Kidney tubule cell (primary cell): ENCODE measurements at places on chromosomes 12 and 14.

DNA sequence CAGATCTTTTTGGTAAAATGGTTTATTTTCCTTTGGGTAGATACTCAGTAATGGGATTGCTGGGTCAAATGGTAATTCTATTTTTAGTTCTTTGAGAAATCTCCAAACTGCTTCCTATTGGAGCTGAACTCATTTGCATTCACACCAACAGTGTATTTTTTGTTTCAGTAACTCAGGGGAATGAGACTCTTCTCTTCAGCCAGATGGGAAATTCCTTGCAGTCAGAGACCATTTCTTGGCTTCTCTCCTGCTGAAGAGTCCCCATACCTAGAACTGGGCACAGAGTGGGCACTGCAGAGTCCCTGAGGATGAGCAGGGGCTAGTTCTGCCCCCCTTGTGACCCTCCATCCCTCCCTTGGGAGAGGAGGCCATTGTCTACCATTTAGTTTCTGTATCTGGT is 10.8 kb downstream of the SDSL start:
- DNase-seq, result peak; percentile 60

GRCh38 chr12:56213878-56214277 is 7.8 kb downstream of the RNF41 start:
- DNase-seq, result no peak

GRCh38 chr14:74583689-74584434 is 28.2 kb downstream of the LTBP2 start:
- peak; percentile 92 for DNase-seq

GRCh38 chr12:120019938-120020337 is 30.9 kb downstream of the BICDL1 start:
- no peak for DNase-seq

GRCh38 chr12:67362526-67362925 is 93.4 kb downstream of the CAND1 start:
- no peak for DNase-seq

- no peak for DNase-seq
Measured at GRCh38 chr12:123907726-123908476, 64.7 kb downstream of the CCDC92 start.

- DNase-seq, result no peak
Measured at GRCh38 chr12:709455-710020, 42.8 kb upstream of the WNK1 start.

DNA sequence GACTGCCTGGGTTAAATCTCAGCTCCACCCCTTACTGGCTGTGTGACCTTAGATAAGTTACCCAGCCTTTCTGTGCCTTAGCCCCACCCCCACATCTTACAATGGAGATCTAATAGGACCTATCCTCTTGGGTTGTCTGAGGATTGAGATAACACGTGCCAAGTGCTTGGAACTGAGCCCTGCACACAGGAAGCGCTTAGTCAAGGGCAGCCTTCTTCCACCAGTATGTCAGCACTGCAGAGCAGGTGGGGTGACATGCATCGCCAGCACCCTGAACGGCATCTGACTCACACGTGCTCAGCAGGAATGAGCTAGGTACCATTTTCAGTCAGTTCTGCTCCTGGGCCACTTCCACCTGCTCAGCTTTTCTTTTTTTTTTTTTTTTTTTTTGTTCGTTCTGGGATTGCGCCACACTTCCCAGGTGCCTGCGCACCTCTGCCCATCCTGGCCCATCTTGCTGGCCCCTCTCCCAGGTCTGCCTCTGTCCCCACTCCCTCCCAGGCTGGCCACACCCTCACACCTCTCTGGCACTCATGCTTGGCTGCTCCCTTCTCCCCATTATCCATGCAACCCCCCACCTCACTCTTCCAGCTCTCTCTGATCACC is 19.6 kb downstream of the LGMN start:
- DNase-seq, result peak; percentile 96

GRCh38 chr14:88005978-88006851 is 1.3 kb downstream of the GPR65 start:
- no peak for DNase-seq

GRCh38 chr12:96375841-96376604 is 24.2 kb downstream of the CDK17 start:
- DNase-seq, result no peak

- DNase-seq, result peak; percentile 47
Measured at GRCh38 chr12:129753586-129753985, 150.2 kb downstream of the TMEM132D start.

DNA sequence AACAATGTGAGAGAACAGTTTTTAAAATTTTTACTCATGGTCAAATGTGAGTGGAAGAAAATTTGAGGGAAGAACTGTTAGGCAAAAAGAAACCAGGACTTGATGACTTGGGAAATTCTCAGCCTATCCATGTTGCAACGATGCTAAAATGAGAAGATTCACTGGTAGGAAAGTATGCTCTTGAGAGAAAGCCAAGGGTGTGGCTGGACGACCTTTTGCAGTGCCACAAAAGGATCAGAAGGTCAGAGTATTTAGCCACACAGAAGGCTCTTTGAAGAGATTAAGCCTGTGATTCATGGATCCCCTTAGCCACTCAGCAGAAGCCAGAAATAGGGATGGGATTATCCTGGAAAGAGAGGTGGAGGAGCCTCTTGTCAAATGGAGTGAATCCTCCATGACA is 336.8 kb downstream of the LRIG3 start:
- no peak for DNase-seq

DNA sequence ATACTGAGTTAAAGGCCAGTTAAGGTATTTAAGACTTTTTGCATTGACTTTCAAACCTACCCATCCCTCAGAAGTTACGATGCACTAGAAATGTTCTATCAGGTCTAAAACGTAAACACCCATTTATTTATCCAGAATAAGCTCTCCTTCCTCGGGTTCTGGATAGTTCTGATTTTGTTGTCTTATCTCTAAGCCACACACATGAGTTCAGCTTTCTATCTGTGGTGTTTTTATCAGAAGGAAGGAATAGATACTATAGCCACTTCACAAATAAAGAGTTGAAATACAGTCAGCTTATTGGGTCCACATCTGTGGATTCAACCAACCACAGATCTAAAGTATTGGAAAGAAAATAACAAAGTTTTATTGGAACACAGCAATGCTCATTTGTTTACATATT is 5.4 kb downstream of the SFSWAP start:
- no peak for DNase-seq

GRCh38 chr12:64746663-64747062 is 12.5 kb downstream of the GNS start:
- peak; percentile 42 for DNase-seq

DNA sequence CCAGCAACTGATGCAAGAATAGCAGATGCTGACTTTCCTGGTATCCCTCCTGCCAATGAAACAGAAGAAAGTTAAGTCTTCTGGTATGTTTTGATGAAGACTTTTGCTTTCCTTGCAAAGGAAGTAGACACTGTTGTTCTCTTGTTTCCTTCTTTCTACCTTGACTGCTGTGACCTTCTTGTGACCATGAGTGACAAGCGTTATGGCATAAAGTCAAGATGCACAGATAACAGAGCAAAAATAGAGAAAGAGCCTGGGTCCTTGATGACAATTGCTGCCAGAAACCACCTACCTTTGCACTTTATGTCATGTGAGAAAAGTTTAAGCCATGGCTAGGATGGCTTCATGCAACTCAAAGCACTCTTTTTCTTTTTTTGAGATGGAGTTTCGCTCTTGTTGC is 49.2 kb upstream of the LTA4H start:
- DNase-seq, result no peak

DNA sequence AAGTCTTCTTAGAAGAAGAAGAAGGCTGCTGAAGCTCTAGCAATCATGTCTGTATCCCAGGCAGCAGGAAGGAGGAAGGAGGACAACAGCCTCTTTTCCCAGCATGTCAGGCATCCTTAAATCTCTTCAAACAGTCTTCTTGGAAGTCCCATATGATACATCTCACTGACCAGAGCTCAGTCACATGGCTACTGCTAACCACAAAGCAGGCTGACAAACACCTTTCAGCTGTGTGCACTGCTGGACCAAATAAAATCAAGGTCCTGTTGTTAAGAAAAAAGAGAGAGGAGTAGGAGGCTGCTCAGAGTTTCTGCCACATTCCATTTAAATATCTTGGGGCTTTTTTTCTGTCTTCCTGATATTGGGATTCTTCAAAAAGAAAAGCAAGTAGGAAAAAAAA is 203.4 kb upstream of the PELI2 start:
- DNase-seq, result peak; percentile 81

- no peak for DNase-seq
Measured at GRCh38 chr14:33602396-33602795, 348.5 kb downstream of the EGLN3 start.

DNA sequence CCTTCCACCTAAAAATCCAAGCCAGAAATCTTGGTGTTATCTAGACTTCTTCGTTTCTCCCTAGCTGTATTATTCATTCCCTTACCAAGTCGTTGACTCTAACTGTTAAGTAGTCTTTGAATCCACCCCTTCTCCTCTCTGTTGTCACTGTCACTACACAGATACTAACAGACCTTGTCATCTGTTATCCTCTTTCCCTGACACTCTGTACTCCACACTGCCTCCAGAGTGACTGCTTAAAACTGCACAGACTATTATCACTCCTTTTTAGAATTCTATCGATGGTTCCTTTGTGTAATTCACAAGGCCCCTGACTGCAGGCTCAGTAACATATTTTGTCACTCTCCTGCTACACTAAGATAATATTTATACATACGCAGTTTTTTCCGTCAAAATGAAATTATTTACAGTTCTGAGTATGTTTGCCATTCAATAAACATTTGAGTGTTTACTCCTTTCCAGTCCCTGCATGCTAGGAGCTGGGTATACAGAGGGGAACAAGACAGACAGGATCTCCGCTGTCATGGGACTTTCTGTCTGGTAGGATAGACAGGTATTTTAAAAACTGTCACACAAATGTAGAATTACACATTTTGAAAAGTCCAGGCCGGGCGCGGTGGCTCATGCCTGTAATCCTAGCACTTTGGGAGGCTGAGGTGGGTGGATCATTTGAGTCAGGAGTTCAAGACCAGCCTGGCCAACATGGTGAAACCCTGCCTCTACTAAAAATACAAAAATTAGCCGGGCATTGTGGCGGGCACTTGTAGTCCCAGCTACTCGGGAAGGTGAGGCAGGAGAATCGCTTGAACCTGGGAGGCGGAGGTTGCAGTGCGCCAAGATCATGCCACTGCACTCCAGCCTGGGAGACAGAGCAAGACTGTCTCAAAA is 3.8 kb downstream of the MARS1 start:
- no peak for DNase-seq
